Midbrain (tissue), 1 donor: ENCODE measurements at places on chromosomes 2 and 18.

DNA sequence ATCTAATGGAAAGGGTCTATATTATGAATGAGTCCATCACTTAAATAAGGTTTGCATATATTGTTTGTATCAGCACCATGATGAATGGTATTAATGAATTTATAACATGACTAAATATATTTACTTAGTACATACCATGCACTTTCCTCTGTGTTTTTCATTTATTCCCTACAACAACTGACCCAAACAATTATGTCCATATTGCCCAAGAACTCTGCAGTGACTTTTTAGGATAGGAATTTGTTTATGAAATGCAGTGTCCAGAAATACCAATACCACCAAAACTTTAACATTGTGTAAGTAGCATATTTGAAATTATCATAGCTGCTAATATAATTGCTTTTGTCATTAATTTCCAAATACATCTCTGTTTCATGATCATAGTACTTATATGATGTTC lies 119.7 kb downstream of the WDR7 start:
- DNase-seq = no peak

- no peak for DNase-seq
These were observed 36.9 kb upstream of the SERPINB2 start for GRCh38 chr18:63850636-63851035.

GRCh38 chr2:154133823-154134222 lies 262.1 kb downstream of the GALNT13 start:
- DNase-seq = no peak

- DNase-seq = no peak
These were observed 517.2 kb downstream of the NR4A2 start for GRCh38 chr2:155815275-155815674.

GRCh38 chr2:228866781-228867180 lies 404.3 kb downstream of the PID1 start:
- no peak for DNase-seq

GRCh38 chr2:156512451-156512850 lies 76.3 kb downstream of the GPD2 start:
- DNase-seq = no peak

DNA sequence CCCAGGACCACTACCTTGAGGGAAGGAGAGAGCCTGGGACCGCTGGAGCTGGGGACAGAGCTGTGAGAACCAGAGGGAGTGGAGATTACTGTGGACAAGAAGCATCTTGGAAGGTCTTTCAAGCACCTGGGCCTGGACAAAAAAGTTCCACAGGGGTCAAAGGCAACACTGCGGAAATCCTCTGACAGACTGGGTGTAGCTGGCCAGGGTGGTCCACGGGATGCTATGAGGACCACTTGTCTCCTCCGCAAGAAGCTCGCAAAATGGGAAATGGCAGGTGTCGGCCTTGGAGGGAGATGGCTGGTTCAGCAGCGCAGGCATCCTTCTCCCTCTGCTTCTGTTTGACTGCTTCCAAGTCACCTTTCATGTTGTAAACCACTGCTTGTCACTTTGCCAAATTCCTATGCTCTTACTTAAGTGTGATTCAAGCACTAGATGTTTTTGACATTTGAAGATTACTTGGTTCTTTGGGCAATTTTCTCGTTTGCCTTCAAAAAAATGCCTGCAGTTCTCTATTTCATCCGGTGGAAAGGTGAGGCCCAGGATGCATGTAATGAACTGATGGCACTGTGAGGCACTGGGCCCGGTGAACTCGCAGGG lies 27.7 kb downstream of the KLHL29 start:
- DNase-seq = no peak

DNA sequence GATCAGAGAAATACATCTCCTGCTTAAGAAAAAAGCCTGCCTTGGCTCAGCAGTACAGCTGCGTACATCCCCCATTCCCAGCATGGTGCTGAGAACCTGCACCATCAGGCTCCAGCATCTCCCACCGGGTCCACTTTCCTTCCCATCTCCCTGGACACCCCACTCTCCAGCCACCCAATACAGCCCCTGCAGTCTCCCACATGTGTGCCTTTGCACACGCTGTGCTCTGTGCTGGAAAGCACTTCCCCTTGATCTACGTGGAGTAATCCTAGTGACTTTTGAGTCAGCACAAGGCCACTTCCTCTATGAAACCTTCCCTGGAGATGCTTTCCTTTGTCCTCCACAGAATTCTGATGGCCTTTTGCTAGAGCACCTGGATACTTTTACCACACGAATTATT lies 17.0 kb downstream of the STAT1 start:
- no peak for DNase-seq

DNA sequence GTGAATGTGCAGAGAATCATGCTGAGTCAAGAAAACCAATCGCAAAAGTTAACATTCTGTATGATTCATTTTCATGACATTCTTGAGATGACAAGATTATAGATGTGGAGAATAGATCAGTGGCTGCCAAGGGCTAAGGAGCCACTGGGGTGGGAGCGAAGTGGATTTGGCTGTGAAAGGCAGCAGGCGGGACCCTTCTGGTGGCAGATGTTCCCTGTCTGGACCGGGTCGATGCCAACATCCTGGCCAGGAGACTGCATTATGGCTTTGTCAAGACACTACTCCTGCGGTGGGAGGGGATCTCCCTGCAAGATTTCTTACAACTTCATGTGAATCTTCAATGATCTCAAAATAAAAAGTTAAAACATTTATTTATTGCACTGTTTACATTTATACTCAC lies 427.9 kb downstream of the GALR1 start:
- no peak for DNase-seq

DNA sequence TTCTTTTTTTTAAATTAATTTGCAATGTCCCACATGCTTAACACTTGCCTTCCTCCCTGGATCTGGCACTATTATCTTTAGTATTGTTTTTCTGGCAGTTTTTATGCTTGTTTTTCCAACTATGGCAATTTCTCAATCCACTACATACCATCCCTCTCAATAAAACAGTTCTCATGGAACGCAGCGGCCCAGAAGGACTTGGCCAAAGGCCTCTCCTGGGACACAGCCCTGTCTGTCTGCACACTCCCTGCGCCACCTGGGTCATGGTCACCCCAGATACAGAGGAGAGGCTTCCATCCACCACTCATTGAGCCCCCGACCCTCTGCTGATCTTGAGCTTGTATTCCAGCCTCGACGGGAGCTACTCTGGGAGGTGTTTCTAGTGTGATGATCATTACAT lies 91.2 kb downstream of the TWIST2 start:
- no peak for DNase-seq

DNA sequence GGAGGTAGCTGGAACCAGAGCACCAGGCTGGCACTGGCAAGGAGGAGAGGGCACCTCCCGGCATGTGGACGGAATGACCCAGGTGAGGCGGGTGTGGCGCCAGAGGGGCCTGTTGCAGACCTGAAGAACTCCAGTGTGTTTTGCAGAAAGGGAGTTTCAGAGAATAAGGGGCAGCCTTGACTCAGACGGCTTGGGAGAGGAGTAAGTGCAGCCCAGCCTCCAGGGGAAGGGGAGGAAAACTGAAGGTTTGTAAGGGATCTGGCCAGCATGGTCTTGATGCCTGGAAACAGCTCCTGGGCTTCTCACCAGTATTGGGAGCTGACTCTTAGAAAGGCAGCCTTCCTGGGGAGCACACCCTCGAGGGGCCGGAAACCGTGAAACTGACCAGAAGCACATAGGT lies 101.1 kb downstream of the AGAP1 start:
- no peak for DNase-seq

DNA sequence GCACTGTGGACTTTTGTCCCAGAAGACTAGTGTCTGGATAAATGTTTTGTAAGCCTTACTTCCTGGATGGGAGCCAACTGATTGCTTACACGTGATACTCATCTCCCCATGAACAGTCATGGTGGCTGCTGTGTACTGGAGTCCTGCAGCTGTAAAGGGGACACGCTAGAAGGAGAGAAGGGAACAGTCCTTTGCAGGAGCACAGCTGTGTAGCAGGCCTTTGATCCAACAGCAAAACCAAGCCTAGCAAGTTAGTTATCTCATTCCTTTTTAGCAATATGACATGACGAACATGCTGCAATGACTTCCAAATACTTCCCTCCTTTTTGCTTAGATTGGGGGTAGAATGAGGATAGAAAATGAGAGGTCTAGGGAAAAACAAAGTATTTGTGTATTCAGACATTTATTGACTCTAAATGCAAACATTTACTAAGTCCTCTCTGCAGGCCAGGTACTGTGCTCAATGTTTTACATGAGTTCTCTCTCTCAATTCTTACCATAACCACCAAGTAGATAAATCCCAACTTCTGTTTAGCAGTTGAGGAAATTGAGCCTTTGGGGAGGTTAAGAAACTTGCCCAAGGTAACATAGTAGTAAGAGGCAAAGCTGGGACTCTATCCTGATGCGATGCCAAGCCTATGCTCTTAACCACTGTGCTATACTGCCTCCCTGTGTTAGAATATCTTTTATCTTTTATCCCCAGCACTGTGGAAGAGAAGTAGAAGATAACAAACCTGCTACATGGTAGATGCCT lies 55.4 kb upstream of the CD28 start:
- peak; percentile 55 for DNase-seq

- no peak for DNase-seq
These were observed 259.1 kb downstream of the TXNL1 start for GRCh38 chr18:56379256-56379655.

- DNase-seq = no peak
These were observed 202.3 kb downstream of the KCNH7 start for GRCh38 chr2:162636206-162636728.

- no peak for DNase-seq
These were observed 326.3 kb downstream of the CDH7 start for GRCh38 chr18:66077066-66077465.

- no peak for DNase-seq
These were observed 1023.7 kb downstream of the BCL11A start for GRCh38 chr2:59529726-59530125.

- DNase-seq = peak; percentile 92
These were observed 25.0 kb upstream of the PHLPP1 start for GRCh38 chr18:62690236-62690815.

GRCh38 chr2:100010606-100011005 lies 131.8 kb downstream of the AFF3 start:
- DNase-seq = no peak

- no peak for DNase-seq
These were observed 76.8 kb downstream of the CCBE1 start for GRCh38 chr18:59620381-59620780.

DNA sequence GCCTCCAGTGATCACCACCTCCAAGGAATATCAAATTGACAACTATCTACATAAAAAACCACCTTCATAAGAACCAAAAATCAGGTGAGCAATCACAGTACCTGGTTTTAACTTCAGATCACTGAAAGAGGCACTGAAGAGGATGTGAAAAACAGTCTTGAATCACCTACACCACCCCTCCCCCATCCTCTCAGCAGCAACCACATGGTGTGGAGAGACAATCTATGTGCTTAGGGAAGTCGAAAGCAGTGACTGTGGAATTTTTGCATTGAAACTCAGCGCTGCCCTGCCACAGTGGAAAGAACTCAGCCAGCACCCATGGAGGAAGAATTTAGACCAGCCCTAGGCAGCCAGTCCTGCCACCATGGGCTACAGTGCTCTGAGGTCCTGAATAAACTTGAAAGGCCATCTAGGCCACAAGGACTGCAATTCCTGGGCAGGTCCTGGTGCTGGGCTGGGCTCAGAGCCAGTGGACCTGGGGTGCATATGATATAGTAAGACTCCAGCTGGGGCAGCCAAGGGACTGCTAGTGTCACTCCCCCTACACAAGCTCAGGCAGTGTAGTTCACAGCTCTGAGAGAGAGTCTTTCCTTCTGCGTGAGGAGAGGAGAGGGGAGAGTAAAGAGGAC lies 75.6 kb downstream of the ATL2 start:
- DNase-seq = no peak

- no peak for DNase-seq
These were observed 97.4 kb upstream of the DNAJC10 start for GRCh38 chr2:182618672-182619079.

DNA sequence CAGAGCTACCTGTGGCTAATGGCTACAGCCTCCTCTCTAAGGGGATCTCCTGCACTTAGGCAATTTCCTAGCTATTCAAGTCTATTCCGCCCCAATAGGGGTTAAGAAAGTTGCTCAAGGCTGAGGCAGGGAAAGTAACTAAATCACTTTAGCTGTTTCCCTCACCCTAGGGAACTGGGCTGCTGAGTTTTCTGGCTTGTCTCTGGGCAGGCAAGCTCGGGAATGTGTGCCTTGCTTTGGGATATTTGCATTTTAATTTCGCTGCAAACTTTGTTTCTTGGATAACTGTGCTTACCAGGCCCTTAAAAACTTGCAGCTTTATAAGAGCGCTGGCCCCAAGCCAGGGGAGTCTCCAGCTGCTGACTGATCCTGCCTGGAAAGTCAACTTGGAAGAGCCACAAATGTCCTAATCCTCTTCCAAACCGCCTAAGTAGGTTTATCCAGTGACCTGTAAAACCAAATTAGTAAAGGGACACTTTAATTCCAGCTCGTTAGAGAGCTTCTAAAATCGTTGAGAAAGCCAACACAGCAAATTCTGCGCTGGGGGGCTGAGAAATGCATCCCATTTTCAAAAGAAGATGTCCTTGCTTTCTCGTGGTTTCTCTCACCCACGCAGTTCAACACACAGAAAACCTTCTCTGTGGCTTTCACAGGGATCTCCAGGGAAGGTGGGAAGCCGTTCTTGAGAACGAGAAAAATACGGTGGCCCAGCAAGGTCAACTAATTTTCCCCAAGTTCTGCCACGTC lies 59.5 kb upstream of the SP3 start:
- peak; percentile 29 for DNase-seq

- no peak for DNase-seq
These were observed 59.6 kb downstream of the MEX3C start for GRCh38 chr18:51137891-51138290.

GRCh38 chr2:144935736-144936135 lies 415.8 kb upstream of the ZEB2 start:
- no peak for DNase-seq

GRCh38 chr2:27889774-27890145 lies 427 bp downstream of the RBKS start:
- DNase-seq = no peak

- no peak for DNase-seq
These were observed 41.9 kb downstream of the RPIA start for GRCh38 chr2:88733155-88733902.

DNA sequence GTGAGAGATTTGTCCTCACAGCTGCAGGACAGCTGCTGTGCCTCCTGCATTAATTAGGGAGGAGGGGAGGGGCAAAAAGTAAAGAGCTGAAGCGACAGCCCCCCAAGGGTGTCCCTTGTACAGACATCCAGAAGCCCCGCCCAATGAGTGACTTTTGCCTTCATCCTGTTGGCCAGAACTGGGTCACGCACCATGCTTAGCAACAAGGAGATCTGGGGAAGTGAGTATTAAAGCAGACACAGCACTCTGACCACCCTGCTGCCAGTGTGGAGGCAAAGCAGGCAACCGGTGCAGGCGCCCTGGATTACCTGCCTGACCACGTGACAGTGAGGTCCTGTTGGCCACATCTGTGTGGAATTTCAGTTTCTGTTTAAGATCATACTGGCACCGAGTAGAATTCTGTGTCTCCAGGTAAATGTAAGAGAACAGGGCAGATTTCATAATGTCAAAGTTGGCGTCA lies 21.5 kb upstream of the BIN1 start:
- peak; percentile 49 for DNase-seq

DNA sequence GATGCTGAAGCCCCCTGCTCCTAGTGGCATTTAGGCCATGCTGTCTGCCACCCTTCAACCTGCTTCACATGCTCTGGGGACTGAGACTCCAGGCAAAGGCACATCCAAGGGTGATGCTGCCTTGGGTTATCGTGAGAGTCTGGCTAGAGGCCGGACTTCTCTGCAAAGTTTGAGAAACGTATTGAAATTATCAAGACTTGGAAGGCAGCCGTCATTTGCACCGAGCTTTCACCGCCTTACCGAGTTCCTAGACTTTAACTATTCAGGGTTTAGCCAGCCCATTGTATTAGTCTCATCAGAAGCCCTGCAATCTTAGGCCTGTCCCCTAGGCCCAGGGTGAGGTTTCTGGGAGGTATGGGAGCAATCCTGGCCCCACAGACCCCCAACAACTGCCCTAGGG lies 34.0 kb downstream of the RDH14 start:
- no peak for DNase-seq
